T-helper 17 cell (primary cell): ENCODE measurements at places on chromosomes 2 and 18.

- DNase-seq: no peak
Measured at GRCh38 chr2:125398738-125399524, 1257.0 kb upstream of the GYPC start.

GRCh38 chr18:22170421-22171257 is 1.2 kb downstream of the GATA6 start:
- no peak for DNase-seq

GRCh38 chr2:36416370-36417165 is 61.0 kb downstream of the CRIM1 start:
- no peak for DNase-seq

- no peak for DNase-seq
Measured at GRCh38 chr2:181112916-181113315, 132.5 kb downstream of the UBE2E3 start.

DNA sequence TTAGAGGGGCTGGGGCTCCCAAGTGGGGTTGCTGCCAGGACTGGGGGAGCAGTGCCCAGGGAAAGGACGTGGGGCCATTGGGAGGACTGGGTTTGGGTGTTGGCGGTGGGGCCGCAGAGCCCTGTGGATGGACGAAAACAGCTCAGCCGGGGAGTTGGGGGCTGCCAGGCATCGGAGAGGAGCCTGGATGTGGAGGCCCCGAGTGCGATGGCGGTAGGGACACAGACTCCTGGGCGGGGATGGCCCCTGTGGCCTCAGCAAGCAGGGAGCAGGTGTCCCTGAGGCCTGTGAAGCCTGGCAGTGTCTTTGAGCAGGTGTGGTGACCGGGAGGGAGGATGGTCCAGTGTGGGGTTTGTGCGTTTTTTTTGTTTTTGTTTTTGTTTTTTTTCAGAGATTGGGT is 13.3 kb downstream of the CTDP1 start:
- DNase-seq: no peak

DNA sequence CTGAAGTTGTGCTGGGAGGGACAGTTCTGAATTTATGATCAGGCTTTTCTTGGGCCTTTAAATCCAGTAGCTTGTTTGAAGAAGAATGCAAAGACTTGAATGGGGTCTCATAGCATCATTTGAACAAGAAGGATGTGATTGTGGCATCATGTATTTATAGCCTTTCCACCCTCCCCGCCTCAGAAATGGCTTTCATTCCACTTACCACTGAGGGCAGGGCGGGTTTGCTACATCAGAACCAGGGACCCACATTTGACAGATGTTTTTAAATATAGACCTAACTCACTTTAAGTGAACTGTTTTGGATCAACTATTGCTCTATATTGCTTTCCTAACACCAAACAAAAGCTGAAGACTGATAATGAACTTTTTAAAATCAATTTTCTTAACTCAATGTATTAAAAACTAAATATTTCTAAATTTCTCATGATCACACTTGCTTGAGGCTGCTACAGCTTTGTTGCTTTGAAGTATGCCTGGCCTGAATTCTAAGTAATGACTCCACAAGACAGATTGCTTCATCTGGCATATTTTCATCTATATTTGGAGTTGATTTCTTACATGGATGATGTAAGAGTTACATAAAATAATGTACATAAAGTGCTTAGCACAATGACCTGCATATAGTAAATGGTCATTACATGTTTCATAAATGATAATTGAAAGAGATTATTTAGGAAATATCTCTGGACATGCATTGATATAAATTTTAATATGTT is 1552.9 kb upstream of the SLC39A10 start:
- no peak for DNase-seq

- no peak for DNase-seq
Measured at GRCh38 chr2:36453652-36454051, 98.1 kb downstream of the CRIM1 start.

GRCh38 chr2:202636213-202636513 is 1.4 kb downstream of the FAM117B start:
- no peak for DNase-seq
